Activated T-helper 1 cell treated with anti-CD3 and anti-CD28 coated beads, Interleukin-12 subunit alpha, Interleukin-12 subunit beta, Interleukin-2, Interleukin-4 antibody, amounts not matched to agents 30 ng/mL and 10 ng/mL and 1 ng/mL, durations not matched to agents 14 hours and 24 hours and 36 hours (primary cell): ENCODE measurements at places on chromosomes 3 and 15.
A peak's percentile ranks its signal among the peaks of the same experiment; 100 is the strongest.

GRCh38 chr3:46467562-46467961 lies 2.9 kb upstream of the LTF start:
- DNase-seq: no peak

- peak; percentile 44 for DNase-seq
These were observed 4.2 kb upstream of the PLEKHO2 start for GRCh38 chr15:64837502-64837901.

DNA sequence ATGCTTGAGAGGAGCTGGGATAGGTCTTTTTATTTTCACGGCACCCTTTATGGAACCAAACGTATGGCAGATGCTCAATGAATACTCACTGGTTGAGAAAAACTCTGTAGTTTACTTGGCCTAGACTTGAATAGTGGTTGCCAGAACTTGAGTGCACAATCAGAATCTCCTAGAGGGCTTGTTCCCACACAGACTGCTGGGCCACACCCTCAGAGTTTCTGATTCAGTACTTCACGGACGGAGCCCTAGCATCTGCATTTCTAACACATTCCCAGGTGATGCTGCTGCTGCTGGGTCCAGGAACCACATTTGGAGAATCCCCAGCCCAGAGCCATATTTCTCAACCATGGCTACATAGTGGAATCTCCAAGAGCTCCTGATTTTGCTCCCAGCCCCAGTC lies 24.6 kb downstream of the CA12 start:
- no peak for DNase-seq

DNA sequence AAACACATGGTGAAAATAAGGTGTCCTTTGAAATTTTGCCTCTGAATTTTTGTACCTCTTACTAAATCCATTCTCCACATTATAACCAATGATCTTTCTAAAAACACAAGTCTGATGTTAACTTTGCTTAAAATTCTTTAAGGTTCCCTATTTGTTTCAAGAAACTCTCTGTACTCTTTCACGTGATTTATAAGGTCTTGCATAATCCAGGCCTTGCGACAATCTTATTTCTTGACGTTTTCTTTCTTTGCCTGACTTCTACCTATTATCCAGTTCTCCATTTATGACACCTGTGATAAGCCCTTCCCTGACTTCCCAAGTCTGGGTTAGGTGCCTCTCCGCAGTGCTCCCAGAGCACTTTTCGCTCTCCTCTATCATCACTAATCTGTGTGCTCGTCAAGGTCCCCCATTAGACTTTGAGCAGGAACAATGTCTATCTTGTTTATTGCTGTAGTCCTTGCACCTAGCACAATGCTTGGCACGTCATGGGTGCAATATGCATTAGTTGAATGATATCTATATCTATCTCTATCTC lies 24.3 kb upstream of the KPNA1 start:
- DNase-seq: no peak

- no peak for DNase-seq
These were observed 30.9 kb downstream of the PML start for GRCh38 chr15:74025436-74025835.

GRCh38 chr15:79431636-79432344 lies at the start of gene MINAR1:
Gene MINAR1 (plus strand): TSS chr15:79432336. CDS start chr15:79456148, 23,812 bp downstream.
- no peak for DNase-seq

DNA sequence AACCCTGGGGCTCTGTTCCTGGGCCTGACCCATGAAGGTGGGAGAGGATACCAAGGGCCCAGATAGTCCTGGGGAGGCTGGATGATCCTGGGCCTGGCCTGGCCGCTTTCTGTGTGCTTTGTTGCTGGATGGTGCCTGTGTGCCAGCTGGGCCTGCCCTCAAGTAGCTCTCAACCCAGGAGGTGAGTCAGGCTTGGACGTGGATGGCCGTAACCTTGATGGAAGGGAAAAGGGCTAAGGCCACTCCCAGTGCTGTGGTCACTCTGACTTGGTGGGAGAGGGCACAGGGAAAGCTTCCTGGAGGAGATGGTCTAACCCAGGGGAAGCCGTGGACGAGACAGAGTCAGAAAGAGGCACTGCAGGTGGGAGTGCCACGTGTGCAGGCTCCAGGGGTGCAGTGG lies 9.4 kb downstream of the TMEM43 start:
- DNase-seq: no peak

GRCh38 chr15:64472161-64472560 lies 11.8 kb downstream of the ZNF609 start:
- no peak for DNase-seq

DNA sequence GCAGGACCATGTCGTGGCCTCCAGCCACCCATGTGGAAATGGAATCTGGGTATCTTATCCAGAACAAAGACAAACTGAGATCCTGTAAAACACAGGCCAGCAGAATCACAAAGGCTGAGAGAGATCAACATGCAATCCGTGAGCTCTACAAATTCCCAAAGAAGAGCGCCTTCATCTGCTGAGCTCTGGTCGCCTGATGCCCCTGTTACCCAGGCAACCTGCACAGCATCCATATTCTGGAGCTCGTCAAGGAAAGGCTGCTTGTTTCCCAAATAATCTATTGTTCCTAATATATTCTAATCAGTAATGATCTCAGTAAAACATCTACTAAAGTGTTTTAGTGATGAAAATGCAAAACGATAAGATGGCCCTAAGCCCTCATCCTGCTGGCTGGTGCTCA lies 133.6 kb downstream of the OCA2 start:
- DNase-seq: no peak

DNA sequence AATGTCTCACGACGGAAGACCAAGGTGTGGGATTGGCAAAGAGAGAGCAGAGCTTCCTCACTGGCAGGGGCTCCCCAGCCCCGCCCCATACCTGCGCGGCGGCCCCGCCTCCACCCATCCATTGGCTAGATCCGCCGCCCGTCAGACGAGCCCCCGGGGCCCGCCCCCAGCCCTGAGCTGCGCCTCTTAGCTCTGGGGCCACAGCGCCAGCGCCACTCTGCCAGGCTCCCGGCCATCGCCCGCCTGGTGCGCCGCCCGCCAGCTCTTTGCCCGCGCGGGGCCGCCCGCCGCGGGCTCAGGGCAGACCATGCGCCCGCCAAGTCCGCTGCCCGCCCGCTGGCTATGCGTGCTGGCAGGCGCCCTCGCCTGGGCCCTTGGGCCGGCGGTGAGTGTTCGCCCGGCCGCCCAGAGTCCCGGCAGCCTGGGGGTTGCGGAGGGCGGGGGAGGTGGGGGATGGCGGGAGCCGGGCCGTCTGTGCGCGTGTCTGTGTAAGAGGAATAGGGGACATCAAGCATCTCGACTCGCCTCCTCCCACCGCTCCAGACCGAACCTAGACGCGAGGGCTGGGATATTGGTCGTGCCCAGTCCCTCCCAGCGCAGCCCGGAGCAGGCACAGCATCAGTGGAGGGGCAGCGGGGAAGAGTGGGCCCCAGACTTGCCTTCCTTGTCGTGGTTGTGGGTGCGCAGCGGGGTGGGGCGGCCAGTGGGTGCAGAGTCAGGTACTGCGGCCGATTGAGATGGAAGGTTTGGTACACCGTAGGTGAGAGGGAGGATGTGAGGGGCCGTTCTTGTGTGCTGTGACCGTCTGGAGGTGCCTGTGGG lies at the start of gene VIPR1:
TSS of gene VIPR1 (plus strand) at position 215 of the 822 bp plus-strand sequence. CDS start at position 308, 93 bp downstream.
- DNase-seq: peak; percentile 85

GRCh38 chr3:141123677-141124410 lies 72.7 kb downstream of the SPSB4 start:
- DNase-seq: no peak

DNA sequence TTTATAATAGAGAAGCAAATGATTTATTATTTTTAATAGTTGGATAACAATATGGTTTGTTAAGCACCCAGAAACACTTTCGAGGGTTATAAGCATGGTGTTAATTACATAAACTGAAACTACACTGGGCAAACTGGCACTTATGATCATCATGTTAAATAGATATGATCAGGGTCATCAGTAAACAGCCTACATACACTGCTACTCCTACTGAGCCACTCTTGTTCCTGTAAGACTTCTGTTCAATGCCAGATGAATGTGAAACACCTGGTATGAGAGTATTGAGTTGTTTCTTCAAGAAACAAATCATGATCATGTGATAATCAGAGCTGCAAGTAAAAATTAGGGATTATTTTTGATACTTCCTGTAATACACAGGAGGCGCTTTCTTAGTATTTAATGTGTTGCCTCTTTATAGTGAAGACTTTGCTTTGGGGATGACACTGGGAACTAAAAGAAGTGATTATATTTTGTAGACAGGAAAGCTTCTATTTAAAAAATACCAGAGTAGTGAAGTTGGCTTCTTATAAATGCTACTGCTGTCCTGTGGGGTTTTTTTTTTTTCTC lies 32.3 kb upstream of the UTS2B start:
- DNase-seq: no peak

GRCh38 chr3:13011573-13012220 lies 61.5 kb downstream of the IQSEC1 start:
- DNase-seq: peak; percentile 84

GRCh38 chr15:40398413-40398873 lies 7.2 kb upstream of the IVD start:
- peak; percentile 17 for DNase-seq

DNA sequence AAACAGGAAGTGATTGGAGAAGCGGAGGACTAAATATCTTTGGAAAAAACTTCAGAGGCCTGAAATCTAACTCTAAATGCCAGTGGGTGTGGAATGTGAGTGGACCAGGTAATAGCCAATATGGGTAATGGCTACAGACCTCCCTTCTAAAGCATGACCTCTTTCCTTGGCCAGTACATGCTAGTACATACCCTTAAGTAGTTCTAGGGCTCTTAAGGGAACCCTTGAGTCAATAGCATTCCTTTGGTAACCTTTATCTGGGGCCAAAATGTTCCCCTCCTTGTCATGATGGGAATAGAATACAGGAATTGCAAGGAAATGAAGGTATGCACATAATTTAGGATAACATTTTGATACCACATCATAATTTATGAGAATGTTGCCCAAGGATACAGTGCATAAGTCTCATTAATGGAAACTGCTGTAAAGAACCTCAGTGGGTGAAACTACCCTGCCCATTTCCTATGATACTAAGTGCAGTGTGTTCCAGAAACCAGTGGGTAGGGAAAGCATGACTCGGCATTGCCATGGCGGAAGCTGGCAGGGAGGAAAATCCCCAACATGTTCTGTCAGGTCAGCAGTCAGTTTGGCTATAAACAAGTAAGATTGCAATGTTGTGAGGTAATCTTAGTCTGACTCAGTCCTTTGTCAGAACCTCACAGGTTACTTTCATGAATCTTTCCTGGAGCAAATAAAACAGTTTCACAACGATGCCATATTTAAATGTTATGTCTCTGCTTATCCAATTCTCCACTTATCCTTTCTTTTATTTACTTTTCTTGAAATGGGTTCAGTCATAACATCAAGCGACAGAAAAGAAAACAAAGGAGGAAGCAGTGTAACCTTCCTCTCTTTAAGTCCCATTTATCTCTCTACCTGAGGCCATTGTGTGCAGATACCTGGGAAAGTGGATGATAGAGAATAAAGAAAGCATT lies 23.5 kb upstream of the RAP2B start:
- peak; percentile 48 for DNase-seq

- no peak for DNase-seq
These were observed 11.7 kb upstream of the FSTL1 start for GRCh38 chr3:120462409-120462959.

DNA sequence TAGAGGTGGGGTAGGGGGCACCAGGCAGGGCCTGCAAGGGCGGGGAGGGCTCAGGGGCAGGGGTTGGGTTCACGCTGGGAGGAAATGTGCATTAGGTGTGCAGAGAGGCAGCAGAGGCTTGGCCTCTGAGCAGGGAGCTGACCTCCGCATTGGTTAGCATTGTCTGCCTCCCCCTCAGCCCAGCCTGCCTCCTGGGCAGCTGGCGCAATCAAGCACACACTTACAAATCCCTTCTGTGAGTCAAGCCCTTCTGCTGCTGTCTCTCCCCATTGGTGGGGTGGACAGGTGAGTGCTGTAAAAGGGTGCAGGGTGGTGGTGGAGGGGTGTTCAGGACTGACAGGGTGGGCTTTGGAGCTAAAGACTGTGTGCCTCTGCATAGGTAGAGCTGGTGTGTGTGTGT lies 9.3 kb downstream of the LOXL1 start:
- DNase-seq: no peak

DNA sequence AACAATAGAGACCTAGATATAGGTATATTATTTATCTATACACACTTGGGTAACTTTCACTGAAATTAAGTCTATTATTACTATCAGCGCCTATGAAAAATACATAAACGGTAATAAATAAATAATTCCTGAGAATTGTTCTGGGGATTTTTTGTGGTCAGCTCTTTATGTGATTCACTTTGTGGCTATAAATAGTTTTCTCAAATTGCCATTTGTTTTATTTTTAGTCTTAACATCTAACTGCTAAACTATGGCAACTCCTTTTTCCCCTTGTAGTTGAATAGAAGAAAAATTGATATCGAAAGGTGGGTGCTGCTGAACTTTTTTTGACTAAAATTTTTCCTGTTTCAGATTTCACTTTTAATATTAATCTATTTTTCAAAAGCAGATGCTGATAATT lies 189.0 kb downstream of the VGLL3 start:
- DNase-seq: no peak

DNA sequence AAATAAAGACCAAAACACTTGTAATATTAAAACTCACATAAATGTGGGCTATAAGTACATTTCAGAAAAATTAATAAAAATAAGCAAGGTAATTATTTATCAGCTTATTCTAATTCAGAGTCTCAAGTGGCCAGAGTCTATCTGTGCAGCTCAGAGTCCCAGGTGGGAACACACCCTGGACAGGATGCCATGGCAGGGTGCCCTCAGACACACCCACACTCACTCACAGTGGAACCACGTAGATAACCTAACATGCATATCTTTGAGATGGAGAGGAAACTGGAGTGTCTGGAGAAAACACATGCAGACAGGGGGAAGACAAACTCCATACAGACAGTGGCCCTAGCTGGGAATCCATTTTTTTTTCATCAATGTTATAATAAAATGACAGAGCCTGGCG lies 37.2 kb downstream of the FSIP1 start:
- no peak for DNase-seq

GRCh38 chr15:58329781-58330671 lies 101.8 kb upstream of the LIPC start:
- no peak for DNase-seq

DNA sequence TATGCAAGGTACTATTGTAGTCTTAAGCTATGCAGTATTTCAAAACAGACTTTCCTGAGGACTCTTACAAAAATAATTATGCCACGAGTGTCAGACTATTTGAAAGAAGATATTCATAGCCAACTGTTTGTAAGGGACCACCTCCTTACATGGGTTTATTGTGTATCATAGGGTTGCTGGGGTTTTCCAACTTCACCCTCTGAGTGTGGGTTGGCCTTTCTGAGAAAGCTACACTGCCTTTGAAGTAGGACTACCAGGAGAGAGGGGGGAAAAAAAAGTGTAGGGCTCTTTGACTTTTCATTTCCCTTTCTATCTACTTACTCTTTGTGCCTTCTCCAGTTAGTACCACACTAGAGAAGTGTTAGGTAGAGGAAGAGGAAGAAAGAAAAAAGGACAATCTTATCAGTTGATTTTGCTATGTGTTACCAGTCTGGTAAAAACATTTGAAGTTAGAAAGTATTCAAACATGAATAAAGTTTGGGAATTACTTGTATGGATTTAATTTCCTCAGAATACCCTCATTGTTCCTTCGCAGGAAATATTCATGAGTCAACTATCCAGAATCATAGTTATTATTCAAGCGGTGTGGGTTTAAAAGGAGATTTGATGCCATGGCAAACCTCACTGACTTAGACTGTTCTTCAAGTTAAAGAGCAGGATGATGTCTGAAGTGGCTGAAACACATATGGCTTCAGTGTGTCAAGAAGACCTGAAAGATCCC lies 329.3 kb upstream of the THBS1 start:
- DNase-seq: no peak

- DNase-seq: no peak
These were observed 76.0 kb downstream of the WWTR1 start for GRCh38 chr3:149581681-149582370.
